Right ventricle myocardium superior (tissue), 1 donor: ENCODE measurements at places on chromosomes 1 and 21. TPM values are rescaled to one million over a fixed set of nuclear protein-coding genes. Genes with fewer than 3 reads are reported as not detected.

DNA sequence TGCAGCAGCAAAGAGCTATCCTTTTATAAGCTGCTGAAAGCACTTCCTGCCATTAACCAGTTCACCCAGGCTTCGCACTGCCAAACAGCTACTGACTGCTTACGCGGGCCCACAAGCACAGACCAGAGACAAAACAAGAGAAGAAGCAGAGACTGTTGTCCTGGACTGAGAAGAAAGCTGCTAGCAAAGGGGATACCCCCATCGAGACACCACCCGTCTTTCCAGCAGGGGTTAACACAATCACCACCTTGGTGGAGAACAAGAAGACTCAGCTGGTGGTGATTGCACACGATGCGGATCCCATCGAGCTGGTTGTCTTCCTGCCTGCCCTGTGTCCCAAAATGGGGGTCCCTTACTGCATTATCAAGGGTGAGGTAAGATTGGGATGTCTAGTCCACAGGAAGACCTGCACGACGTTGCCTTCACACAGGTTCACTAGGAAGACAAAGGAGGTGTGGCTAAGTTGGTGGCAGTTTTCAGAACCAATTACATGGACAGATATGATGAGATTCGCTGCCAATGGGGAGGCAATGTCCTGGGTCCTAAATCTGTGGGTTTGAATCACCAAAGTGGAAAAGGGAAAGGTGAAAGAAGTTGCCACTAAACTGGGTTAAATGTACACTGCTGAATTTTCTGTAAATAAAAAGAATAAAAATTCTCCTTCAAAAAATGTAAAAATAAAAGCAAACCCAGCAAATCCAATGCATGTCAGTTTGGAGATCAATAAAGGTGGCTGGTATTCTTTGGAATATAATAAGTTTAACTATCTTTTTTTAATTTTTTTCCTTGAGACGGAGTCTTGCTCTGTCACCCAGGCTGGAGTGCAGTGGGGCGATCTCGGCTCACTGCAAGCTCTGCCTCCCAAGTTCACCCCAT is 1.2 kb downstream of the FMO5 start:
- no peak for DNase-seq

- no peak for DNase-seq
Observed at GRCh38 chr1:24830680-24831272, 85.5 kb downstream of the CLIC4 start.

GRCh38 chr1:224545571-224545970 is 70.5 kb upstream of the CNIH3 start:
- no peak for DNase-seq

- DNase-seq, result no peak
Observed at GRCh38 chr1:177708406-177708805, 261.5 kb downstream of the SEC16B start.

DNA sequence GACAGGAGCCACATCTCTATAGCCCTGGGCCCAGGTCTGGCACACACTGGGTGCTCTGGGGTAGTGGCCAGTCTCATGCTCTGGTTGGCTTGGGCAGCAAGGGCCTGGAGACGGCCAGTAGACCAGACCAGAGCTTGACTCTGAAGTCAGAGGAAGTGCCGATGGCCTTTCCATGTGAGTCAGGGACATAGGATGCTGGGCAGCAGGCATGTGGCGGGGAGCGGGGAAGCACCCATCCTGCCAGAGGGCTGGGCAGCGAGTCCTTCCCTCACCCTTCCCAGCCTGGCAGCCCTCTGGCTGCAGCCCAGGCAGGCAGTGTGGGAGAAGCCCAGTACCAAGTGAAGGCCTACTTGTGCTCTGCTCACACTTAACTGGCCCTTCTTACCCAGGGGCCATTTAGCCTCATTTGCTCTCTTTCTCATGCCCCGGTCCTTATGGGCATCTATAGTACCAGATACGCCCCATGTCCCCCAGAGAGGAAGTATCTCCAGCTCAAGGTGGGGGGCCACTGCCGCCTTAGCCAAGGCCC is 3.3 kb downstream of the GPR153 start:
- DNase-seq, result no peak

DNA sequence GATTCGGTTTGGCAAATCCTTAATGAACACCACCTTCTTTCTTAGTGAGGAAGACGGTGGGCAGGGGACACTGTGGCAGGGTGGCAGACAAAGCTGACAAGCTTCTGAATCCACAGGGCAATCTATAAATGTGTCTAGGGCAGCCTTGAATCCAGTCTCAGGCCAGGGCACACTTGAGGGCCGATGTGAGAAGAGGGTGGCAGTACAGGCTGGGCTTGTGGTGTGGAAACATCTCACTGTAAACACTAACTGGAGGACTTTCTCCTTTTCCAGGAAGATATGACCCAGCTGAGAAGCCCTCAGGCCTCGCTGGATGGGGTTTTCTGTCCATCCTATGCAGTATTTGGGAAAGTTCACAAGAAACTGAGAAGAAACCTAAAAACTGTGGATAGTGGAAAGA is 46.5 kb downstream of the PKP1 start:
- DNase-seq, result no peak

Gene IL19
- total RNA-seq, result not detected

Gene SPOCD1
- total RNA-seq, result not detected

DNA sequence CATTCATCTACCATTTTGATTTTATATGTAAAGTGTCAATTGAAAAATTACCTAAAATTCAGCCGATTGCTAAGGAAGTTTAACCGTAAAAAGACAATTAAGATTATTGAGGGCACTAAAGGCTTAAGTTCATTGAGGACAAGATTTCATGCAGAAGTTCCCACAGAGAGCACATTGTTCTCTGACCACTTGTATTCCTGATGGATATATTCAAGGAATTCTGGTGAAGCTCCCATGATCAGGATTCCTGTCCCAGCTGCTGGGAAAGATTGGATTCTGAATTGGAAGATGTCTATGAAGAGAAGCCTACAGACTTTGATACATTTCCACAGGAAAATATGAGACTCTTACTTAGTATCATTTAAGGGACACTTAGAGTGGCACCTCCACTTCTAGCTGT is 209.2 kb upstream of the KCTD3 start:
- DNase-seq, result no peak

Gene CTTNBP2NL
- total RNA-seq, result 12.6 TPM

GRCh38 chr1:240652549-240652948 is 40.6 kb upstream of the GREM2 start:
- DNase-seq, result no peak

Gene LZIC
- 33.2 TPM for total RNA-seq

DNA sequence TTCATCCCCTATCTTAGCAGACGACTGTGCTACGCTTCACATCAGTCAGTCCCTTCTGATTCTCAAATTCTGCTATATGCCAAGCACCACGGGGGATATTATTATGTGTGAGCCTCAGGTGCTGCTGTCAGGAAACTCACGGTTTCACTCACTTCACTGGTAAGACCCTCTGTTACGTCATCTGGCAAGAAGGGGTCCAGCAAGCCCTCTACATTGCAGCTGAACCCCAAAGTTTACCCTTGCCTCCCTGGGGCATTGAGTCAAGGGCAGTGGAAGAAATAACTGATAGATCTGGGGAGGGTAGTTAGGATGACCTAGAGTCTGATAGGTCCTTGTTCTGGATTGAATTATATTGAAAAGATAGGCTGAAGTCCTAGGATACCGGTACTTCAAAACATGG is 237.4 kb downstream of the RRAGC start:
- no peak for DNase-seq

Gene NBPF6
- total RNA-seq, result not detected
